ENCODE measurements at places on chromosomes 3 and 15. TPM values are rescaled to one million over a fixed set of nuclear protein-coding genes. Genes with fewer than 3 reads are reported as not detected.

The ISY1 gene
- total RNA-seq = 20.1 TPM

The GOLGA8S gene
- not detected for total RNA-seq

DNA sequence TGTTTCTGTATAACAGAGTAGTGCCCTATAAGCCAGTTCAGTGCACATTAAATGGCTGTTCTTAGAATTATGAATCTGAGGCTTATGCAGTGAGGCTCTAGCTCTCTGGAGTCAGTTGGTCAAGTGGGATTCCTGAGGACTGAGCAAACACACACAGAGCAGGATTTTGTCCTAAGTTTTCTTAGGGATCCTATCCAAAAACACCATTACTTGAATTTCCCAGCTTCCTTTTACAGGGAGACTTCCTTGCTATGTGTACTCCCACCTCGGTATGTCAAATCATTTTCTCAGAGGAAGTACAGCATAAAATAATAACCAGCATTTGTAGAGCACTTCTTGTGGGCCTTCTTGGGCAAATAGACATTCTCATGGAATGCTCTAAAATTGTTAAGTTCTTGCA lies 63.1 kb upstream of the GOLGA6B start:
- no peak for DNase-seq

The PRSS50 gene
- total RNA-seq = 4.1 TPM

DNA sequence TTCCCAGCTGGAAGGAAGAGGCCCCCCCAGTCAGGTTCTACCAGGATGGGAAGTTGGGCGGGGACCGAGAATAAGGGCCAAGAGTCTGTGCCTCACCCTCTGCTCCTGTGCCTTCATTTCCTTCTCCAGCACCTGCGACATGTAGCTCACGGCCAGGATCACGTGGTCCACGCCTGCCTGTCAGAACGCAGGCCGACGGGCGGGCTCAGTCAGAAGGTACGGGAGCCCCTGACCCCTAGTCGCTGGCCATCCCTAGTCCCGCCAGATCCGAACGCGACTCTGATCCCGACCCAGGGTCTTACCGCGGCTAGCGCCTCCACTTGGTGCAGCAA lies 489 bp downstream of the GMPPB start:
- peak; percentile 43 for DNase-seq

DNA sequence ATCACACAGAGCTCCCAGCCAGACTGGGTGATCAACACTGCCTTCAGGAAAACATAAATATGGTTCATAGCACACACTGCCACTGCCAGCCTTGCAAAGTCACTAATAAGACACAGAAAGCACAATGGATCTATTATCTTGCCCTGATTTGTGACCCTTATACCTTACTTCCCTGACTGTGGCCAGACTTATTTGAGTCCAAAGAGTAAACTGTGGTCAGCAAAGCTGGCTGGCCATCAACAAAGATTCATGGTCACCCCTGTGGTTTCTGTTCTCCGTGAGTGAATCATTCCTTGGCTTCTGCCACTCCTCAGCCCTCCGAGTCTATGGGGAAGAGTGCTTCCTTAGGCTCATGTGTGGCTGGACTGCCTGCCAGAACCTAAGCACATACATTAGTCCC lies 437.7 kb downstream of the RAP2B start:
- DNase-seq = no peak

- no peak for DNase-seq
These were observed 32.0 kb downstream of the FAIM start for GRCh38 chr3:138640537-138640936.

The SPINK8 gene
- total RNA-seq = not detected

DNA sequence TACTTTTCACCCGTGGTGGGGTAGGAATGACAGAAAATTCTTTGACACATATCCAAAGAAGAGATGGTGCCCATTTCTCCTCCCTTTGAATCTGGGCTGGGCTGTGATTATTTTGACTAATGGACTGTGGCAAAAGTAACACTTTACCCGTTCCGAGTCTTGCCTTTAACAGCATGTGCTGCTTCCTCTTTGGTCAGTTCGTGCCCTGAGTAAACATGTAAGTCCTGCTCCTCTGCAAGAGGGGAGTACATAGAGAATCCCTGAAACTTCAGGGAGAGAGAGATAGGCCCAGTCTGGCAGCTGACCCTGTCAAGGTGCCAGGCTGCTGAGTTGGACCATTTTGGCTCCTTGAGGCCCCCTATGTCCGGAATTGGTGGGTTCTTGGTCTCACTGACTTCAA lies 243.1 kb downstream of the EPHB1 start:
- DNase-seq = no peak

DNA sequence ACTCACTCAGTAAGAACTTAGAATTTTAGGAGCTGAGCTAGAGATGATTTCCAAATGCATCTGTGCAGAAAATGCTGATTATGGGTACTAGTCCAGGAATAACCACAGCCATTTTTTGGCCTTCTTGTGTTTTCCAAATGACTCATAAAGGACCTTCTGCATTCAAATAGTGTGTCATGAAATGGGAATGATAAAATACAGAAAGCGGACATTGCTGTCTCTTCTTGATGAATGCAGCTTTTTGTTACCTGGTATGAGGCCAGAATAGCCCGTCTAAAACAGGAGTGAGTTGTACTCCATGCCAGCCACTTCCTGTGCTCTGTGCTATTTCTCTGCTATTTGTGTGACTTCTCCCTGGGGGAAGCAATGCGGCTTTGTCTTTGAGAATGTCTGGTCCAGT lies 20.5 kb upstream of the FRMD5 start:
- DNase-seq = peak; percentile 84

DNA sequence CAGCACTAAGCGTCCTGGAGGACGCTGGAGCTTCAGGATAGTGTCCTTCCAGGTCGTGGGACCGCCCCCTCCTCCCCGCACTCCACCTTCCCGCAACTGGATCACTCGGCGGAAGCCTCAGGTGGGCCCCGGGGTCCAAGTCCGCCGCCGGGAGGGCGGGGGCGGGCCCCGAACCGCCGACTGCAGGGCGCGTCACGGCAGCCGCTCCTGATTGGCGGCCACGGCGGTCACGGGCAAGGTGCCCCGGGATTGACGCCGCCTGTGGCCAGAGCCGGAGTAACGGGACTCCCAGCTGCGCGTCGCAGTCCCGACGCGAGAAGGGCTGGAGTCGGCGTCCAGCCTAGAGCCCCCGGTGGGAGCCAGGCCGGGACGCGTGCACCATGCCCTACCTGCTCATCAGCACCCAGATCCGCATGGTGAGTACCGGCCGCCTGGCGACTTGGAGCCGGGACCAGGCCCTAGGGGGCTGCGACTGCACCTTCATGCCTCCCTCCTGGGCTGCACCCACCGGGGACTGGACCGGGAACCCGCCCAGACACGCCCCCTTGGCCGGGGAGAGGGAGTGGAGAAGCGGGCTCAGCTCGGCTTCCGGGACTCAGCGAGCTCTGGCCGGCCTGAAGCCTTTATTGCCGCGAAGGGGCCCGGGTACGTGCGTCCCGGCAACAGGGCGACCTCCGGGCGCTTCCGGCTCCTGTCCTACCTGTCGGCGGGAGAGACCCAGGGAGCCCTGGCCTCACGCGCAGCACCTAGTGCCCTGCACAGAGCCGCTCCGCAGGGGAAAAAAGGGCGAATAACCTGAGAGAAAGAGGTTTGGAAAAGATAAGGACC lies at the start of gene GCHFR:
TSS of gene GCHFR (plus strand) at position 268 of the 828 bp plus-strand sequence. CDS start at position 381, 113 bp downstream.
- peak; percentile 76 for DNase-seq

GRCh38 chr15:68425428-68426060 lies 6.4 kb downstream of the ITGA11 start:
- no peak for DNase-seq

DNA sequence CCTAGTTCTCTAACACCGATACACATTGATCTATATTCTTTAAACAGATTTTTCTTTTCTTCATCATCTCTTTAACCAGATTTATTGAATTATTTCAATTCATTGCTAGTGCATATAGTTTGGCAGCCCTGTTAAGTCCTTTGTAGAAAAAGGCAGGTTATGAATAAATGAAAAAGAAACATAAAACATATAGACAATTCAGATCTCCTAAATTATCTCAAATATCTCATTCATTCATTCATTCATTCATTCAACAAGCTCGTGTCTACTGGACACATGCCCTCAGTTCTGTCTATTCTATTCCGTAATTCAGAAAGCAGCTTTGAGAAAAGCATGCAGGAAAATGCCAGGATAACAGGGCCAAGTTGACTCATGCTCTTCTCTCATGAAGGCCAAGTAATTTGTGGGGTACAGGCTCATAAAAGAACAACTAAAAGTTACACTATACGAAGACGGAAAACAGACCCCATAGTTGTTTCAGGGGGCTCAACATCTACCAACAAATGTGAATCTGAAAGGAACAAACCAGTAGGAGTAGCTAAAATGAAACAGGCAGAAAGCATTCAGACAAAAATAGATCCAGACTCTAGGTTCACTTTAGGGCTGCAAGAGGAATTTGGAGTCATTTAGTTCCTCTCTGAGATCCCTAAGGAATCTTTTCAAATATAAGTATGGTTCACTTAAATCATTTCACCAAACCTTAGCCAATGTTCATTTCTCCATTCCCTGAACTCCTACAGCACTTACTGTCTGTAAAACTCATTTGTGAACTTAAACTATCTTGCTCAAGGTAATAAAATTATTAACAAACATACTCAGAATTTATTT lies 7.5 kb downstream of the ZNF148 start:
- DNase-seq = peak; percentile 30

GRCh38 chr3:13113346-13114330 lies 40.4 kb upstream of the IQSEC1 start:
- no peak for DNase-seq

DNA sequence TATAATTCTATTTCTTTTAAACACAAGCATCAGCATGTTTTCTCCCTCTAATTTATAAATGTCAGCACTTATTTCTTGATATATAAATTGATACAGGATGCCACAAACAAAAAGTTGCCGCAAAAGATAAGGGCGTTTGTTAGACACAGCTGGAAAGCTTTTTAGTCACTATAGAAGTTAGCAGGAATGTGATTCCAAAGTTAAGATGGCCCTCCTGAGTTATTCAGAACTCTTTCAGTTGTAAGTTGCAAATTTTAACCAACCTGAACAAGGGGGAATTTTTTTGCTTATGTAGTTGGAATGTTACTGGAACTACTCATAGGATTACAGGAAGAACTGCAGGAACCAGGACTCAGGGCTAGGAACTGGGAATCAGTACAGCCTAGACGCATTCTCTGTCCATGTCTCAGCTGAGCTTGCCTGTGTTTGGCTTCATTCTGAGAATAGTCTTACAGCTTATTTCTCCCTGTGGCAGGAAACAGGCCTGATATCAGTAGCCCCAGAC lies 166.3 kb downstream of the VGLL4 start:
- DNase-seq = no peak

- DNase-seq = no peak
These were observed 20.7 kb downstream of the ITGA11 start for GRCh38 chr15:68411343-68411675.

DNA sequence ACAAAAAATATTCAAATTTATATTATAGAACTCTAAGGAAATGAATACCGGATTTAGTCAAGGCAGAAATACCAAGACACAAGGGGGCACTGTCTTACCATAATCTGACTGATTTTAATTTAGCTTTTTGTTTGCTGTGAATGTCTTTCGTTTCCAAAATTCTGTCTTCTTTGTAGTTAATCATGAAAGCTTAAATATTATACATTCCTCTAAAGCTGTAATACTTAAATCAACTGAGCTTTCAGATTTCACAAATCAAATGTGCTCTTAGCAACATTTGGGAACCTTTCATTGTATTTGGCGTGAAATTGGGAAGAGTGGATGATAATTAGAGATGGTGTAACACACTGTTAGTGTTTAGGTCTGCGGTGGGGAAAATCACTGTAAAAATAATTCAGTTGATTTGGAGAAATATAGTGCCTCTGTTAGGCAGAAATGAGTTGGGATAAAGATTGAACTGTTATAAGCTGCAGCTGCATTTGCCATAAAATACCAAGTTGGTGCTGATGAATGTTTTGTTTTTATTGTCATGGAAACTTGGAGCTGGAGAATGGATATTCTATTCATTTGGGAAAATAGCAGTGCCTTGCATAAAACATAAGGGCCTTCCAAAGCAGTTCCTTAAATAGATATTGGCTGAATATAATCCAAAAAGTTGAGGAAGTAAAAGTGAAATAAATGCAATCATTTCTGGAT lies 228.2 kb downstream of the TCF12 start:
- peak; percentile 56 for DNase-seq

DNA sequence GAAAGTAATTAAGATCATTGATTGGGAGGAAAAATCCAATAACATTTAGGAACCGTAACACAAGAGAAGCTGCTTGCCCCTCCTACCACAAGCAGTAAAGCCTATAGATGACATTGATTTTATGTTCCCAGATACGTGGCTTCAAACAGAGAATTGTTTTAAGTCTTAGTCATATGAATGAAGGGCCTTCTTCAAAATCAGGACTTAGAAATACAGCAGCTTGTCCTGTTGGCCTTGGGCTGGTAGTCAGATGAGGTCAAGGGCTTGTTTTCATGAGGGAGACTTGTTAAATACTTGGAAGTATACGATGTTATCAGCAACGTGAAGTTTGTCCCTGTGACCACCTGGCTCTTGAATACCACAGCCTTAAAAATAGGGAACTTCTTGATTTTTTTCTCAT lies 114.4 kb downstream of the VGLL4 start:
- no peak for DNase-seq

The TMEM40 gene
- 4.0 TPM for total RNA-seq

The TTBK2 gene
- 24.1 TPM for total RNA-seq

- DNase-seq = no peak
These were observed 57.3 kb downstream of the NECTIN3 start for GRCh38 chr3:111128884-111129283.

DNA sequence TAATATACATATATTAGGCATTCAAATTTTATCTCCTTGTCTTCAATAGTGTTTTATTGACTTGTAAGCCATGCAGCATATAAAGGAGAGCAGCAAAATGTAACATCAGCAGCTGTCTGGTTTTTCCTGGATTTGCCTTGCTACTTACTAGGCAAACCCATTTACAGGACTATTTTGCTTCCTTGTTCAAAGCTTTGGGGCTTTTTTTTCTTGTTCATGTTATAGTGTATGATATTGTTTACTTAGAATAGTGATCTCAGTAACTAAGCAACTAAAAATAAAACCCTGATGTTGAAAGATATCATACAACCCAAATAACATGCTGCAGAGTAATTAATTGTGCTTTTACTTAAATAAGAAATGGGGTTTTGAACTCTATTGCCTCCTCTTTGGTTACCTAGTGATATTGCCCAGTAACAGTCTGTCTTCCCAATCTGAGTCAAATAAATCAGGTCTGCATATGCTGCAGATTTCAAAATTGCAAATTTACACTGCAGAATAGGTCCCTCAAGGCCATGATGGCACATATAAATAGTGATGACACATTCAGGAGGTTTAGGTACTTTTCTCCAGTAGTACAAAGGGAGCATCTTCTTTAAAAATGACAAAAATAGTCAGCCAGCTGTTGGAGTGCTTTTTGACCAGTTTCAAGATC lies 578.1 kb upstream of the NECTIN3 start:
- DNase-seq = no peak

- DNase-seq = no peak
These were observed 32.2 kb upstream of the SGO1 start for GRCh38 chr3:20218215-20218614.

GRCh38 chr3:136042608-136043221 lies 77.2 kb downstream of the PPP2R3A start:
- peak; percentile 72 for DNase-seq

DNA sequence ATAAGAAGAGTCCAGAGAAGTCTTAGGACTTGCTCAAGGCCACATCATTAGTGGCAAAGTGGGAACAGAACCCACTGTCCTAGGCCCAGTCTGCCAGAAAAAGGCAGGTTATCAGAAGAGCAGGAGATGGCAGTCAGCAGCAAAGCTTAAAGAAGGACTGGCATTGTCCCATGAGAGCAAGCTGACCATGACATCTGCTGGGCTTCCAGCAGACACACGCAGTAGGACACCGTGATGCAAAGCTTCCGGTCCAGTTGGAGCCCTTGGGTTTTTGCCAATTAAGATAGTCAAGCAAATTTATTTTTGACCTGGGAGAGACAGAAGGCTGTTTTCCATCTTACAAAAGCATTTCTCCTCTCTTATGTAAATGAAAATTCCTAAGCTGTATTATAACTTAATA lies 42.1 kb downstream of the ZBTB38 start:
- DNase-seq = no peak

Measured in cardiac muscle cell (in vitro differentiated cells and primary cell).